ENCODE measurements at places on chromosomes 5 and 9.
A peak's percentile ranks its signal among the peaks of the same experiment; 100 is the strongest.

DNA sequence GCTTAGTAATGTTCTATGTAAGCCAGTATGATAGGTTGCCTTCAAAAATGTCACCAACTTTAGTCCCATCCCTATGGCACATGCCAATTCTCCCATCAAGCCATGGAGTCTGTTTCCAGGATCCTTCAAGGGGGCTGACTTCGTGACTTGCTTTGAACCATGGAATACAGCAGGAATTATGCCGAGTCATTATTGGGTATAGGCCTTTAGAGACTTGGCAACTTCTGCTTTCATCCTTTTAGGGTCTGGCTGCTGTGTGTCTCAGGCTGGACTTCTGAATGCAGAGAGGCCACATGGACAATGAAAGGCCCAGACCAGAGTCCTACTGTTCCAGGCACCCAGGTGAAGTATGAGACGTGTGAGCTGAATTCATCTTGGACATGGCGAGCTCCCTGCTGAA is 109.8 kb downstream of the DENND1A start:
- DNase-seq: no peak

- no peak for DNase-seq
Measured at GRCh38 chr9:567128-567746, 274.3 kb upstream of the DMRT1 start.

- DNase-seq: peak; percentile 10
Measured at GRCh38 chr5:176629853-176630680, at the start of the genes EIF4E1B and SNCB. Gene EIF4E1B (plus strand): TSS chr5:176630675. CDS start chr5:176642788, 12,113 bp downstream. Gene SNCB (minus strand): TSS chr5:176630534. CDS start chr5:176629654, 880 bp downstream.

- DNase-seq: no peak
Measured at GRCh38 chr5:55773057-55773456, 35.2 kb downstream of the DDX4 start.

DNA sequence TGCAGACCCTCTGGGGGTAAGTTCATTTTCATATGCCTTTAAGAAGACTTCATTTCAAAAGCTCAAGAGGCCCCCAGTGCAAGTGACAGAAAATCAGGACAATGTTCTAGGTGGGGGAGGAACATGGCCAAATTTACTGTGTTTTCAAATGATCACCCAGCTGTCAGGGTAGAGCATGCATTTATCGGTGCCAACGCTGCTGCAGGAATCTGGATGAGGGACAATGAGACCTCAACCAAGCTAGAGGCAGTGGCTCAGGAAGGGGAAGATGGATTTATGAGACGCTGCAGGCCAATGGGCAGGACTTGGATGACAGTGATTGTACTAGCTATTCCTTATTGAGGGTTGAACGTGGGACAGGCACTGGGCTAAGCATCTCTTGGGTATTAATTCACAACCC is 278.4 kb downstream of the ASTN2 start:
- no peak for DNase-seq

DNA sequence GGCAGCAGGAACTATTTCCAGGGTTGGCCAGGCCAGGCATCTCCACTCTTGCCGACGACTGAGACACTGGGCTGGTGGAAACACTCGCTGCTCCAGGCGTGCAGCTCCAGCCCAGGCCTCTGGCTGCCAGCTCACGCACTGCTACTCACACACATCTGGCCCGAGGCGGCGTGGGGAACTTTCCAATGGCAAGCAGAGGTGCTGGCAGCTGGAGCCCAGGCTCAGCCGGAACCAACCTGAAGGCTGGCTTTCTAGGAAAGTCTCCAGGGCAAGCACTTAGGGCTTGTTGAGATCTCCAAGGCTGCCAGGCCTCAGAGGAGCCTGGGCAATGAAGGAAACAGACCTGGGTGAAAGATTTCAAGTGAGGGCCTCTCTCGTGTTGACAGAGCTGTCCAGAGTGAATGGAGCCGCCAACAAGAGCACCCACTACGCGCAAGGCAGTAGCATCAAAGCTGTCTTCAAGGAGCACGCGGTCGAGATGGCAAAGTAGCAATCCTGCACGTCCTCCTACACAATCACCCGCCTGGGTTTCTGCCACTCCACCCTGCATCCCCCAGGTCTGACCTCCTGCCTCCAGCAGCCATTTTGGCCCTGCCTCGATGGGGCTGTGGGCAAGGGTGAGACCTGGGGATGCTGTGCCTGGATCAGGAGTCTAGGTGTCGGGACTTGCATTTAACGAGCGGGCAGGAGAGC is 14.4 kb downstream of the SH3PXD2B start:
- no peak for DNase-seq

GRCh38 chr5:179550511-179551342 is at the start of gene RUFY1:
Gene RUFY1 (plus strand): TSS chr5:179550554. CDS start chr5:179550570, 16 bp downstream.
- peak; percentile 38 for DNase-seq

GRCh38 chr9:112599732-112600131 is 113.1 kb downstream of the KIAA1958 start:
- DNase-seq: no peak

DNA sequence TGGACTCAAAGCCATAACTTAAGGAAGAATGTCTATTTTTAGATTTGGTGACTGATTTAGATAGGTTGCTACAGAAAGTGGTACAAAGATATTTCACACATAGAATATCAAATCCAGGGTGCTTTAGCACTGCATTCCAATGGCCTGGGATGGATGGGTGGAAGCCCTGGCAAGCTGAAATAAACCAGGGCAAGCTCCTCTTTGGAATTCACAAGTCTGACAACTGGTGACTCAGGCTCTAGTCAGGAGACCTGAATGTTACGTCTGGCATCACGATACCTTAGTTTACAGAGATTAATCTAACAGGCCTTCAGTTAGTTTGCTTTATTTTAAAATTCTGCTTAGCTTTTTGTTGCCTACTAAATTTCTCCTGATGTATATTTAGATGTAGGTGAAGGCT is 144.0 kb downstream of the TMC1 start:
- DNase-seq: no peak

- peak; percentile 83 for DNase-seq
Measured at GRCh38 chr9:97564291-97565175, 63.1 kb downstream of the TMOD1 start.

- no peak for DNase-seq
Measured at GRCh38 chr9:115757461-115757860, 396.1 kb upstream of the PAPPA start.

- DNase-seq: no peak
Measured at GRCh38 chr9:14752871-14753270, 30.3 kb upstream of the CER1 start.

DNA sequence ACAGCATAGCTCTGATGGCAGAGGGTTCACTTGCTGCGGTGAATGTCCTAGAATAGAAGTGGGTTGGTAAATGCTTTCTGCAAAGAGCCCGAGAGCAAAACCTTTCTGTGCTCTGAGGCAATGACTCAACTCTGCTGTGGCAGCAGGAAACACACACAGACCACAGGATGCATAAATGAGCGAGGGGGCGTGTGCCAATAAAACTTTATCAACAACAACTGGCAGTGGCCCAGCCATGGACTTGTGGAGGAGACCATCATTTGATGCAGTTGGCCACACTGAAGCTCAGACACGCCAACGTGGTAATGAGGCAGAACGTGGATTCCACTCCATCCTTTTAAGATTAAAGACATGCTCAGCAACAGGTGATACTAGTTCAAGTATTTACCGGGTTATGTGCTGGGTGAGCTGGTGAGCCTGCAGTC is 6.8 kb downstream of the MRPL36 start:
- no peak for DNase-seq

- peak; percentile 73 for DNase-seq
Measured at GRCh38 chr5:67234671-67235176, 38.1 kb upstream of the CD180 start.

GRCh38 chr5:123093111-123093600 is 4.1 kb downstream of the PRDM6 start:
- no peak for DNase-seq

DNA sequence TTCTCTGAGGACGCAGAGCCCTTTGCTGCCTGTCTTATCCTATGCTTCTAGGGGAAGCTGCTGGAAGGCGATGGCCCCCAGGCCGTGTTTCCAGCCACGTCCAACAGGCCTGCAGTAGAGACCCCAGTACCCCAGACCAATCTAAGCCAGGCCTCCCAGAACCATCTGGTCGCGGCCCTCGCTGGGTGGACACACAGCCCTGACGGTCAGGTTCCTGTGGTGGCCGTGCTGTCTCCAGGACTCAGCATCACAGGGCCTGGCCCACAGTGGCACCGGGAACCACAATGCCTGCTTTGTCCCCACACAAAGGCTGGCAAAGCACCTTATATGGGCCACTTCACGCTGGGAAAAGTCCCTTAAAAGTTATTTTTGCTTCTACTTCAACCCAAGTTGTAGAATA is 44.5 kb downstream of the SEMA4D start:
- no peak for DNase-seq

GRCh38 chr5:107476783-107477182 is 194.0 kb downstream of the EFNA5 start:
- DNase-seq: no peak

GRCh38 chr5:95861864-95862561 is 39.5 kb upstream of the GLRX start:
- no peak for DNase-seq

DNA sequence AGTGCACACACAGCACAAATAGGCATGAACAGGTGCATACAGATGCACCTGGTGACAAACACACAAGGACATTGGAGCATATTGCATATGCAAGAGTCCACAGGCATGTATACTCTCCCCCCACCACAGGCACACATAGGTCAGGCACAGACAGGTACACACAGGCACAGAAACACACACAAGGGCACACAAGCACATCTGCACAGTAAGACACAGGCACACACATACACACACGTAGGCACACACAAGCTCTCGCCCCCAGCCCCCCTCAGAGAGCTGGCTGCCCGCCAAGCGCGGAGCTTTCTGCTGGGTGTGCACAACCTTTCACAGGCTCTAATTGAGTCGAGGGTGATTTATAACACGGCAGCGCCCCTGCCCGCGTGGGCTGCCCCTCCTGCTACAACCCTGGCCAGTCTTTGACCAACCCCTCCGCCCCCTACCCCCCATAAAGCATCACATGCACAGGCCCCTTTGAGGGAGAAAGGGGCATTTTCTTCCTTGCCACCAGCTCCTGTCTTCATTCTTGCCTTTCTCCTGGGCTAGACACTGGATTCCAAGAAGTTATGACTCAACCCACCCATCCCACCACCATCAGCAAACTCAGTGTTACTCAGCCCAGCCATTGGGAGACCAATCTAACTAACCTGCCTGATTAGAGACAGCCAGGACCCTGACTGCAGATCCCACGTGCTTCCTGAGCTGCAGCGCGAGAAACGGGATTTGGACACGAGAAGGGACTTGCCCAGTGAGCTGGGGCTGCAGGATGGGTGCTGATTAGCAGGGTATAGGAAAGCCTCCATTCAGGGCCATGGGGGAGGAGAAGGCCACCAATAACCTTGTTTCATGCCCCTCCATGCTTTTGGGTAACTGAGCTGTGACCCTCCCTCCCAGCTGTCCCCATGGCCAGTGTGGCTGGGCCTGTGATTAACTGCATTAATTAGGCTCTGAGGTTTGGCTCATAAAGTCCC is 42.8 kb upstream of the PSD2 start:
- DNase-seq: no peak

DNA sequence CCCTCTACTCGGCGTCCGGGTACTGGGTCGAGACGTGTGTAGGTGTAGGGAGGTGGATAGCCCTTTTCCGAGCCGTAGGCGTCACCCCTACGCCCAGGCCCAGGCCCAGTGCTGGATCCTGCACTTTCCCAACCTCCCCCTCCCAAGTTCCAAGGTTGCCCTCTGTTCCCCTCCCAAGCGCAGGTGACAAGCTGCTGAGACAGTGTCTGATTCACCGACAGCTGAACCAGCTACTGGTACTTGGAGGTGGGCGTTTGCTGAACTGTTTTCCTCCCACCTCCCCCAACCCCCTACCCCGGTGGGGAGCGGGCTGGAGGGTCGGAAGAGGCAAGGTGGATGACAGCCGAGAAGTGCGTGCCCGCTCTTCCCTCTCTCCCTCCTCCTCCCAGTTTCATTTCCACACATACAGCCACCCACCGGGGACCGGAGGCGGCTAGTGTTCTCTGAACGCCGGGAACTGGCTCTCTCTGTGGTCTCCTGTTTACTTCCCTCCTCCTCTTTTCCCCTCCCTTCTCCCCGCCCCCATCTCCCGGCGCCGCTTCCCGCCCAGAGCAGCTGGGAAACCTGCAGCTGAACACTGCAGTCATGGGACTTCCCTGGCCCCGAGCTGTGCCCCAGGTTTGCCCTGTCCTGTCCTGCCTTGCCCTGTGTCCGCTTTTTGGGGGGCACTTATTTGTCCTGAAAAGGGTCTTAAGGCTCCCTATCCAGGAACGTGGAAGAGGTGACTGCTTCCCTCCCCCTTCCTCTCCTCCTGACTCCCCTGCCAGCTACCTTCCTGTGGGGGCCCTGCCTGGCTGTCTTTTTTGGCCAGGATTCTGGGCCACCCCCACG is 6.2 kb upstream of the KLF9 start:
- peak; percentile 69 for DNase-seq

GRCh38 chr5:68176253-68176652 is 39.3 kb upstream of the PIK3R1 start:
- no peak for DNase-seq

- DNase-seq: no peak
Measured at GRCh38 chr9:33167972-33168461, 881 bp upstream of the B4GALT1 start.

- DNase-seq: no peak
Measured at GRCh38 chr9:37839496-37840461, 39.2 kb downstream of the DCAF10 start.

- no peak for DNase-seq
Measured at GRCh38 chr9:88682431-88682831, 147.5 kb downstream of the NXNL2 start.

GRCh38 chr5:174371600-174372094 is 326.1 kb downstream of the NSG2 start:
- DNase-seq: no peak

DNA sequence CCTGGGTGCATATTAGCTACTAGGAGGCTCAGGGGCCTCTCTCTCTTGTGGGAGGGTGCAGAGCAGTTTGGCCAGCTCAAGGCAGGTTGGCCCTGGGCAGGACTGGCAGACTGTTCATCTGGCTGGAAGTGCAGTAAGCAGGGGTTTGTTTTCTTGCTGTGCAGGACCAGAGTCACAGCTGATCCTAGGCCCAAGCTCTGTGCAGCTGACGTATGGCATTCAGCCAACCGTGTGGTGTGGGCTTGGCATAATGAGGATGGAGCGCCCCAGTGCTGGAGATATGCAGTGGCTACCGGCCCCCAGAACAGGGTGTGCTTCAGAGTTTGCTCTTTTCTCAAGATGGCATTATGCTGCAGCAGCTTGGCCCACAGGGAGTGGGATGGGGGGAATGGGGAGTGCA is 31.0 kb upstream of the PHF24 start:
- no peak for DNase-seq

- no peak for DNase-seq
Measured at GRCh38 chr5:62649476-62650113, 71.0 kb downstream of the LRRC70 start.

GRCh38 chr5:59317023-59317773 is 576.3 kb downstream of the PDE4D start:
- peak; percentile 60 for DNase-seq

- peak; percentile 9 for DNase-seq
Measured at GRCh38 chr9:22244139-22245011, 202.2 kb upstream of the DMRTA1 start.

DNA sequence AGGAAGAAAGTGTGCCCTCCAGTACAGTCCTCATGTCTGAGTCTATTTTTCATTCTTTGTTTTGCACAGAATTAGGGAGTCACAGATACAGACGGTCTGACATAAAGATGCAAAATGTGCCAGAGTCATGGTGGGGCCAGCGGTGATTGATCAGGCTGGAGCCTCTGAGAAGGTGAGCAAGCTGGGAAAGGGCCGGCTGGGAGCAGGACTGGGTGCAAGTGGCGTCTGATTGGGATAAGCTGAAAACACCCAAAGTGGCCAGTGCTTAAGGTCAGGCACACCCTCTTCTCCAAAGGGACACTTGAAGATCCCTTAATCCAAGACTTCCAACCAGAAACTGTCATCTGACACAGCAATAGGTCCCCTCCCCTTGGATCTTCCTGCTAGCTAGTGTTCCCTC is 32.6 kb downstream of the FSTL4 start:
- DNase-seq: no peak

All from DMS 273 treated with DMSO at 0.1 percent for 48 hours (cell line).